Epithelial cell of proximal tubule (primary cell): ENCODE measurements at places on chromosomes 7 and 10. TPM values are rescaled to one million over a fixed set of nuclear protein-coding genes. Genes with fewer than 3 reads are reported as not detected.

Gene ZNF365
- 2.0 and 2.9 TPM in 2 replicates for total RNA-seq

Gene HMX2
- not detected in 2 replicates for total RNA-seq

Gene ITIH5
- total RNA-seq = not detected in 2 replicates

Gene SPDYE18
- total RNA-seq = 0.23 and 0.29 TPM in 2 replicates

Gene PBLD
- 1.3 and 1.7 TPM in 2 replicates for total RNA-seq

Gene ABCB4
- total RNA-seq = 0.58 and 12.6 TPM in 2 replicates

Gene CAMK2G
- total RNA-seq = 15.2 and 17.0 TPM in 2 replicates

Gene SNX10
- 18.8 and 29.0 TPM in 2 replicates for total RNA-seq

Gene FAM221A
- 13.2 and 13.4 TPM in 2 replicates for total RNA-seq

Gene DRGX
- total RNA-seq = not detected in 2 replicates

Gene PNLIPRP3
- total RNA-seq = not detected in 2 replicates

Gene MYL7
- not detected in 2 replicates for total RNA-seq

Gene LRRN3
- 0.14 TPM in 1 of 2 replicates, not detected in the other for total RNA-seq

GRCh38 chr7:151012031-151012692, 12.1 kb downstream of the ATG9B start:
- no peak for DNase-seq

DNA sequence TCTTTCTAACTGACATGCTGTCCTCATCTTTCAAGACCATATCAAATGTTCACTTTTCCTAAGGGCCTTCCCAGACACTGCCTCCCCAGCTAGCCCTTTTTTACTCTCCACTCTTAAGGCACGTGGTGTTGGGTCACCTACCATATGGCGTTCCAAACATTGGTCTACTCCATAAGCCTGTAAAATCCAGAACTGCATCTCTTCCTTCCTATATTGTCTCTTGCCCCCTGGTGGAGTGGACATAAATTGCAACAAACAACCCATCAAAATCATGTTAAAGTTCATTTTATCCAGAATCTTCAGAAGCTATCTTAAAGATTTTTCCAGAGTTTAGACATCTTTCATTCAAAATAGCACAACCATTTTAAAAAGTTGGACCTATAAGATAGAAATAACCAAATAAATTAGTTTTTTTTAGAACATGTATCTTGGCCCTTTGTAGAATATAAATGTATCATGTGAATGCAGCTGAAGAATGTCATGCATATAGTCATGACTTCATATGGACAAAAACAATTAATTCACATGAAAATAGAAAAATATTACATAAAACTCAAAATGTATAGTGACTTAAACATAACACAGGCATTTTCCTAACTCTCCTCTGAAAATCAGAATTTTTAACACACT, 180.6 kb upstream of the CHRM2 start:
- no peak for DNase-seq

- no peak for DNase-seq
Observed at GRCh38 chr10:80429521-80429973, 21.2 kb downstream of the PRXL2A start.

DNA sequence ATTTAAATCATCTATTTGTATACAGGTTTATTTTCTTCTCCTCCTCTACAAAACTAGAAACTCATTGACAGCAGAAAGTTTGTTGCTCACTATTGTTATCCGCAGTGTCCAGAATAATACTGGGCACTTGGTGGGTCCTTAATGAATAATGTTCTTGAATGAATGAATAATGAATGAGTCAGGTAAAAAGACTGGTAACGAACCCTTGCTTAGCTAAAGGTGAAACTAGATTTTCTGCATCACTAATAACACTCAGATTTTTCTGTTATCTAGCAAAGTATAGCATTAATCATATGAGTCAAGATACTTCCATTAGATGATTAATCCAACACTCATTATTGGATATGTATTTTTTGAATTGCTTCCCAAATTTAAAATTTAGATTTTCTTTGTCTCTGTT, 953.2 kb downstream of the SORCS3 start:
- peak; percentile 26 for DNase-seq

DNA sequence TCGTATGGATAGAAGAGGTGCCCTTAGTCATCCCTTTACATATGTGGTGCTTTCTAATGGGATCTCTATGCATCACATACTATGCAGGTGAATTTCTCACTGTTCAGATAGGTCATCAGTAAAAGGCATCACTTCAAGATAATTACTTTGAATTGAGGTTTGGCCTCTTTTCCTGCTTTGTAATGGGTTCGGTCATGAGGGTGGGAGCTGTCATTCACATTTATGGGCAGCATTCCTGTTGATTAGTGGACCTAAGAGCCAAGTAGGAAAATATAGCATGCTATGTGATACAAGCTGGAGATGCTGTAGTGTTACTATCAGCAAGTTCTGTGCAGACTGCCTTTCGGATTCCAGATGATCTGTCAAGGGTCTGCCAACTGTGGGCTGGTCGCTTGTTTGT, 156.3 kb downstream of the LCOR start:
- DNase-seq = no peak

- DNase-seq = no peak
Observed at GRCh38 chr7:143331179-143331801, 15.4 kb downstream of the CLCN1 start.

GRCh38 chr10:71423250-71423649, 26.5 kb downstream of the CDH23 start:
- DNase-seq = no peak

GRCh38 chr10:98414932-98415730, at the start of gene PYROXD2:
Gene PYROXD2 (minus strand): TSS chr10:98415182. CDS start chr10:98415135, 47 bp downstream.
- DNase-seq = peak; percentile 44

DNA sequence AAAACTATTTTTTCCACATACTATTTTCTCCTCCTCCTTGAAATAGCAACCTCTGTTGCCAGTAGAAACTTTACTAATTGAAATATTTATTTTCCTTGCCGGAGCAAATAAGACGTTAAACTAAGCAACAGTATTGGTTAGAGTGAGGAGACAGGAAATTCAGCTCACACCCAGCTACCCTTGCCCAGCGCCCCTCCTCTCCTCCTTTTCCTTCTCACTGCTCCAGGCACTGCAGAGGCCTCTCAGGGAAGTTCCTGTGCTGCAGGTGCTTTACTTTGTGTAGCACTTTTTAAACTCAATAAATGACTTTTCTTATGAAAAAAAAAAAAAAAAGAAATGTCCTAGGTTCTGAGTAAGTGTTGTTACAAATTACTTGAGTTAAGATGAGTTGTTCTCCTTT, 134.0 kb downstream of the SEMA3E start:
- DNase-seq = no peak

DNA sequence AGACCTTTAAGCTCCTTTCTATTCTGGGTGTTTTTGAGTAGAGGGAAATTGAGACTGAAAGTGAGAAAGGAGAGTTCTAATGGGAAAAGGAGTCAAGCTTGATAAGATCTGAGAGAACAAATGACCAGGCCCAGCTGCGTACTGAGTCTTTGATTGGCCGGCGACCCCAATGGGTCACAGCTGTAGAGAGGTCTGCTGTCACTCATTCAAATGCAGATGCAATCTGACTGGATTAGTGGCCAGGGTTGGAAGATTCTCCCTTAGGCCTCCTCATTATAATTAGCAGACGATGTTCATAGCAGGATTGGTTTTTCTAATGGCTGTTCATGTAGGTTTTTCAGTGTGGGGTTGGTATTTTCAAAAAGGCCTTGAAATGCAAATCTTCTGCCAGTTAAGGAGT, 127.2 kb upstream of the SLC25A13 start:
- no peak for DNase-seq

DNA sequence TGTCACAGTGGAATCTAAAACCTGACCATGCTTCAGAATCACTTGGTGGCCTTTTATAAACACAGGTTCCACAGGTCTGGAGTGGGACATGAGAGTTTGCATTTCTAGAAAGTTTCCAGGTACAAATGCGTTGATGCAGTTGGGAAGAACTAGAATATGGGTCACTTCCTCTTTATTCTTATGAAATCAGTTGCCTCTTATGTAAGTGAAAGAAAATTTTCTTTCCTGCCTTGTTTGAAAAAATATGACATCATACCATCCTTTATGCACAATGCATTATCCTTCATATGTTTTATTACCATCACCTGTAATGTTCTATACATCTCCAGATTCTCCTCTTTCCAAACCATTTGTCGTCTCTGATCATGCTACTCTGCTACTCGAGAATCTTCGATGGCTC, 44.0 kb downstream of the PLXNA4 start:
- DNase-seq = no peak

GRCh38 chr7:22452142-22452959, 47.6 kb downstream of the STEAP1B start:
- no peak for DNase-seq

DNA sequence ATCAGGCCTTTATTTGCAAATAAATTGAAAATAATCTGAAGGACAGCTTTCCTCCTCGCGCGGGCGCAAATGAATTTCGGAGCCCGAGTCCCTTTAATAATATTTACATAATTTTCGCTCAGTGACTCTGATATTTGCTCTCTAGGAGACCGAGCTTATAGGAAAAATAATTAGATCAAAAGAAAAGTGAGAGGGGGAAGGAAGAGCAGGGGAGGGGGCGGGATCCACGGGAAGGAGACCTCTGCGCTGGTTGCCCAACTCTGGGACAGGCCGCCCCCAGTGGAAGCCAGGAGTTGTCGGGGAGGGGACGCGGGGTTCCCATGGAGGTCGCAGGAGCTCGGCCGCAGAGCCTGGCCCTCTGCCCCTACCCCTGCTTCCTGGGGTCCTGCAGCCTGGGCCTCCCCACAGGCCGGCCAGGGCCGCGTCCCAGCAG, 5.8 kb downstream of the UNCX start:
- no peak for DNase-seq

- no peak for DNase-seq
Observed at GRCh38 chr10:48800007-48800675, 115.5 kb downstream of the WDFY4 start.

- DNase-seq = no peak
Observed at GRCh38 chr10:44988957-44989585, 10.5 kb upstream of the DEPP1 start.

- DNase-seq = no peak
Observed at GRCh38 chr10:4691301-4691700, 134.7 kb upstream of the AKR1E2 start.

GRCh38 chr10:10128387-10128786, 889.3 kb upstream of the CELF2 start:
- DNase-seq = no peak

GRCh38 chr7:19558527-19558926, 150.3 kb downstream of the POLR1F start:
- no peak for DNase-seq

DNA sequence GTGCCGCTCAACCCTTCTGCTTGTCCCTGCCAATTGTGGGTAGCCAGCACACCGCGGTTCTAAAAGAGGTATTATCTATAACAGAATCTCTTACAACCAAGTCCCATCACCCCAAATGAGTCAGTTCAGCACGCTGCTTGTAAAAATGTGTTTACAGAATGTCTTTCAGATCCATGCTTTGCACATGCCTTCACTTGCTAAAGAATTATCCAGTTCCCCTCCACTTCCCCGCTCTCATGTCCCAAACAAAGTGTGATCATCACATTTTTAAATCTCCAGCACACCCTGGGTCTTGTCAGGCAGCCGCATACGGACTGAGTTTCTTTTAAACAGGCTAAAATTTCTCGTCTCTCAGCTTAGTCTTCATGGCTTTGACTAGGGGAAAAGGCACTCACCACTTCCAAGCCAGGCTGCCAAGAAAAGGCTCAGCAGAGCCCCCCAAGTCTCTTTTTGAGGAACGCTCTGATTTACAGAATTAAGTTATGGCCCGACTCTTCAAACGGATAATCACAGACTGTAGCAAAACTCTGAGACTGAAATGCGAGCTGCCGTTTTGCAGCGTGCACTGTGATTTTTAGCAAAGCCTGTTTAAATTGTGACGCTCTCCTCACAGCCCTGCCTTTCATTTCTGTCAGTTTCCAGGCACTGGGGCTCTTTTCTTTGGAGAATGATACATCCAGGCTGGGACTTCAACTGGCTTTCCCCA, 29.8 kb upstream of the FGFR2 start:
- DNase-seq = no peak

DNA sequence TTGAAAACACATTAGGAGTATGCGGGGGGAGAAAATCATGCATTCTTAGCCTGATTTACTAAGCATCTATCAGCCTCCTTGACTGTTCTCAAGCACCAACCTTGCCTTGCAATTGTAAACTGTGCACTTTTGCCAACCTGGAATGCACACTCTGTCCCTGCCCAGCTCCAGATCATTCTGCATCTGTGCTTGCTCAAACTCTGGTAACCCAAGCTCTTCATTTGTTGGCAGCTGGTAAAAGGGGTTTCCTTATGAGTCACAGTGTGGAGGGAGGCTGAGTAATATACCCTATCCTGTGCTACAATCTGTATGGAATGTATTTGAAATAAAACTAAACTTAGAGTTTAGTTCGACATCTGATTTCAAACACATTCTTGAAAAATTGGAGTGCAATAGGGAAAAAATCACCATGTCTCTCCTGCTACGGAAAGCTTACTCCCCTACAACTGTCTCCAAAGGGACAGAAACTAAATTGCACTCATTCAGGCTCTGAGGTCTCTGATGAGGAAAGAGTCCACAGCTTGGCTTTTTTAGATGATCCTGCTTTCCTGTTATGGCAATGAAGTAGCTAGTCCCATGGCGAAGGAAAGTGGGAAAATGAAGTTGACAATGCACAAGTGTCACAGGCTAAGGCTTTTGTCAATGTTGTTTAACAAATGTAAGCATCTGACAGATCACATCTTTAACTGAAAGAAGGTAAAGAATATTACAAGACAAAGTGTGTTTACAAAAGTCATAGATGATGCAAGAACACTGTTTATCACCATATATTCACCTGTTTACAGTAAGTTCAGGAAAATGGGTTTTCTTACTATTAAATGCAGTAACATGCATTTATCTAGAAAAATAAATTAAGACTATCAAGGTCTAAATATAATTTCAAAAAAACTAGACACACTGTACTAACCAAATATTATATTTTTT, 61.9 kb downstream of the TES start:
- peak; percentile 91 for DNase-seq

- DNase-seq = no peak
Observed at GRCh38 chr10:13067431-13067830, 32.5 kb upstream of the OPTN start.

DNA sequence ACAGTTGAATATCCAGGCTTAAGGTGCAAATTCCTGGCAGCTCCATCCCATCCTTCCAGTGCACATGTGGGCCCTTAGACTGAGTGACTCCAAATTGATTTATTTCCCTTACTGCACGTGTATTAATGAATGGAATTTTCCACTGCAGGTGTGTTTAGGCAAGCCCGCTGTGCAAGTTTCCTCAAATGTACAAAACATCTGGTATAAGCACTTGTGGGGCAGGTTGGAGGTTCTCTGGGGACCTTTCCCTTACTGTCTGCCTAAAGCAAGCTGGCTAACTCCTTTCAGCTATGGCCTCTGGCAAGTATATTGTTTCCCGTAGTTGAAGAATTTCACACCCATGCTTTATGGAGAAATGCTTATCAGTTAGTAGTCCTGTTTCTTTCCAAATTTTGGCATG, 25.3 kb upstream of the GIMAP6 start:
- no peak for DNase-seq
